Neuronal stem cell (in vitro differentiated cells): ENCODE measurements at places on chromosomes 5 and 9.

- peak; percentile 36 for DNase-seq
Observed at GRCh38 chr9:86902991-86903733, 44.1 kb downstream of the GAS1 start.

- DNase-seq = no peak
Observed at GRCh38 chr5:147189109-147189424, 45.8 kb upstream of the STK32A start.

- no peak for DNase-seq
Observed at GRCh38 chr5:88238732-88239131, 29.9 kb downstream of the TMEM161B start.

- no peak for DNase-seq
Observed at GRCh38 chr9:13146840-13147239, 132.7 kb downstream of the MPDZ start.

GRCh38 chr5:10172247-10172646, 77.4 kb downstream of the ATPSCKMT start:
- DNase-seq = no peak

DNA sequence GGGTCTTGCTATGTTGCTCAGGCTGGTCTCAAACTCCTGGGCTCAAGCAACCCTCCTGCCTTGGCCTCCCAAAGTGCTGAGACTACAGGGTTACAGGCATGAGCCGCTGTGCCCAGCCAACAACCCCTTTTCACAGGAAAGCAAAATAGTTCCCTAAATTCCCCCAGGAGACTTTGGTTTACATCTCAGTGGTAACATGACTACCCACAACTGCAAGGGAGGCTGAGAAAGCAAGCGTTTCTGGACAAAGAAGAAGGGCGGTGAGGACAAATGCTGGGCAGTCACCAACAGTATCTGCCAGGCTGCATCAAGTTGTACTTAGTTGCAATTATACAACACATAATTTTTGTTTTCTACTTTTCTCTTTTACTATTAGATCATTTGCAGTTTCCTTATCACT, 7.4 kb upstream of the ADGRD2 start:
- no peak for DNase-seq

- no peak for DNase-seq
Observed at GRCh38 chr5:7376871-7377270, 19.1 kb upstream of the ADCY2 start.
